Smooth muscle cell of the pulmonary artery (primary cell): ENCODE measurements at places on chromosomes 5 and 9. TPM values are rescaled to one million over a fixed set of nuclear protein-coding genes. Genes with fewer than 3 reads are reported as not detected.

FAM170A gene
- total RNA-seq: not detected in 2 replicates

TRIO gene
- total RNA-seq: 205 and 329 TPM in 2 replicates

PCA3 gene
- total RNA-seq: 0.07 and 0.13 TPM in 2 replicates

SPATA31D4 gene
- total RNA-seq: not detected in 2 replicates

PDE6A gene
- total RNA-seq: not detected in 2 replicates

RAD17 gene
- 17.3 and 20.8 TPM in 2 replicates for total RNA-seq

C5orf58 gene
- total RNA-seq: not detected in 2 replicates

CERT1 gene
- 47.5 and 47.8 TPM in 2 replicates for total RNA-seq

SOX30 gene
- not detected in 2 replicates for total RNA-seq

ELOVL7 gene
- 0.07 TPM in 1 of 2 replicates, not detected in the other for total RNA-seq

NUTM2F gene
- not detected in 2 replicates for total RNA-seq
